ENCODE measurements at places on chromosomes 13 and 19. TPM values are rescaled to one million over a fixed set of nuclear protein-coding genes. Genes with fewer than 3 reads are reported as not detected.
A peak's percentile ranks its signal among the peaks of the same experiment; 100 is the strongest.

GRCh38 chr19:16604615-16605014, 23.4 kb downstream of the MED26 start:
- DNase-seq = no peak

DNA sequence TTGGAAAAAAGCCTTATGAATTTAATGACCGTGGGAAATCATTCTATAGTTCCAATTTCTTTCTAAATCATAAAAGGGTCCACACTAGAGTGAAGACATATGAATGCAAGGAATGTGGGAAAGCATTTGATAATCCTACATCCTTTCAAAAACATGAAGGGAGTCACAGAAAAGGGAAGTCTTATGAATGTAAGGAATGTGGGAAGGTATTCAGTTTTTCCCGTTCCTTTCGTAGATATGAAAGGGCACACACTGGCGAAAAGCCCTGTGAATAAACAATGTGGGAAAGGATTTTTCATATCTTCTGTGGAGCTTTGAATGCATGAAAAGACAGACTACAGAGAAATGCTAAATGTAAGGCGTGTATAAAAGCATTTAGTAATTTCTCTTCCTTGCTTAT, 27.0 kb downstream of the ZNF20 start:
- DNase-seq = no peak

DNA sequence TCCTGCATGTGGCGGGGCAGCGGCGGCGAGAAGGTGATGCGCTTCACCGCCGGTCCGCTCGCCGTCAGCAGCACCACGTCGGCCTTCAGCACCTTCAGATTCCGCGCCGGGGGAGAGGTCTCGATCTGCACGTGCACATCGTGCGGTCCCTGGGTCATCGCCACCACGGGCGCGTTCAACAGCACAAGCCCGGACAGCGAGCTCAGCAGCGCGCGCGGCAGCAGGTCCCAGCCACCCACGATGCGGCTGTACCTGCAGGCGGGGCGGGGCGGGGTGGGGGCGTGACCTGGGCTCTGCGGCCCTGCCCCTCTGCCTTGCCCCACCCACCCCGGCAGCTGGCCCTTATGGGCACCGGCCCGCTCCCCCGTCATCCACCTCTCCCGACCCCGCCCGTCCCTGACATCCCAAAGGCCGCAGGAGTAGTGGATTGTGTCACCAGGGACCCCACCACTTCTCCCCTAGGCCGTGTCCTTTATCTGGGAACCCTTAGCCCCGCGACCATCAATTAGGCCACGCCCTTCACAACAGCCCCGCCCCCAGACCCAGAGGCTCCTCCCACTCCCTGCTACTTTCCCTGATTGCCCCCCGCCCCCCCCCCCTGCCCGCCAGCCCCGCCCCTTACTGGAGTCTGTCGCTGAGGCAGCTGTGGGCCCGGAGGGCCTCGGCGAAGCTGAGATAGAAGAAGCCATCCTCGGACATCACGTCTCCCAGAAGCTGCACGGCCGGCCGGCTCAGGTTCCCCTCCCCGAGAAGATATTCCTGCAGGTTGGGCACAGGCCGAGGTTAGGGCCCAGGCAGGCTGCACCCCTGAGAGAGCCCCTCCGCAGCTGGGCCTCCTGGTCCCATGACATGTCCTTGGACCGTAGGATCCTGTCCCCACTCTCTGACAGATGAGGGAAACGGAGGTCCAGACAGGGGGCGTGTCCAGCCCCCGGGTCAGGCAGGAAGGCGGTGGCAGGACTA, 6.1 kb downstream of the IL4I1 start:
- DNase-seq = no peak

DNA sequence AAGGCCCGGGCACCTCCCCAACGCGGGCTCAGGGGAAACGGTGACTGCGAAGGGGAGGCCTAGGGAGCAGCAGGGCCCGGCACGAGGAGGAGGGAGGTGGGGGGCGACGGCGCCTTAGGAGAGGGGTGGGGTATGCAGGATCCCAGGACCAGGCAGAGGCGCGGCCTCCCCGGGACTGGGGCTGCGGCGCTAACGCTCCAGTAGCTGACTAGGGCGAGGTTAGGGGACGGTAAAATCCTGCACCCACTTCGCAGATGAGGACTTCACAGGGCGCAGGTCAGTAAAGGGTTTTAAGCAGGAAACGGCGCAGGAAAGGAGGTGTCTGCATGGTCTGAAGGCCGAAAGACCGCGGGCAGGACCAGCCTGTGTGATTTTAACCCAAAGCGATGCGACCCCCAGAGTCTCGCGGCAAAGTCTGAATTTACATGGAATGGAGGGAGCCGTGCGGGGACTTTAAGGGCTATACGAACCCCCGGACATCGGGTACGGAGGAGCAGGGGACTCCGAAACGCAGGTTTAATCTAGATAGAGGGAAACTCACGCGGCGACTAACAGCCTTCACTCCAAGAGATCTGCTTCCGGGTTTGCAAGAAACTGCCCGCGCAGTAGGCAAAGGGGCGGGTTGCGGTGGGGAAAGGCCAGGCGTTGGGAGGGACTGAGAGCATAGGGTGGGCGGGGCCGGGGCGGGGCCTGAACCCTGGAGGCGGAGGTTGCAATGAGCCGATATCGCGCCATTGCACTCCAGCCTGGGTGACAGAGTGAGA, at the start of gene ZNF665:
TSS of gene ZNF665 (minus strand) at position 588 of the 764 bp plus-strand sequence. CDS start 10,460 bp downstream, outside the sequence.
- DNase-seq = peak; percentile 81

DNA sequence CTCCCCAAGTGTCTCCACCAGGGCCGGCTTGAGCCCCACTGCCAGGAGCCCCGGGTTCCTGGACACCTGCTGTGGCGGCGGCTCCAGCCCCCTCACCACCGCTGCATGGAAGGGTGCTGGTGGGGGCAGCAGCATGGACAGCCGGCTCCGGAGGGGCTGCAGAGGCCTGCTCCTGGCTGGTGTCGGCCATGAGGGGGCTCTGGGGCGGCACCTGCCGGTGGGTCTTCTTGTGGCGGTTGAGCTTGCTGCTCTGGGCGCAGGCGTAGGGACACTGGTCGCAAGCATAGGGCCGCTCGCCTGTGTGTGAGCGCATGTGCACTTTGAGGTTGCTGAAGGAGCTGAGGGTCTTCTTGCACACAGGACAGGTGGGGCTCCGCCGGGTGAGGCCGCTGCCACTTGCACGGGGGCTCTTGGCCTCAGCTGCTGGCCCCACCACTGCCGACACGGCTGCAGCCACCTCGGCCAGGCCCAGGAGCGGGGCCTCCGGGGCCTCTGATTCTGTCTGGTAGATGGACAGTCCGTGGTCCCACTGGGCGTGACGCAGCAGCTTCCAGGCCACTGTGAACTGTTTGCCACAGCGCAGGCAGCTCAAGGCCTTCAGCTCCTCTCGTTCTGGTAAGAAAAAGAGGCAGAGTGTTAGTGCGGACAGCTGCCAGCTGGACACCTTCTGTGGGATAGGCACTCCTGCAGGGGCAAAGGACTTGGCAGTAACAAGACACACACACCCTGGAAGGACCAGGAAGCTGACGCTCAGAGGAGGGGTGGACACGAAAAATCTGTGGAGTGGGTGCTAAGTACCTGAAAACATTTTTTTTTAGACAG, 4.1 kb downstream of the ZNF296 start:
- DNase-seq = no peak

- DNase-seq = no peak
Observed at GRCh38 chr13:49441846-49442245, 2.0 kb downstream of the CAB39L start.

Gene ZNF813
- 5.8 TPM for polyA plus RNA-seq

Gene KLF2
- 42.2 TPM for polyA plus RNA-seq

Gene ZNF43
- 37.2 TPM for polyA plus RNA-seq

Gene HIPK4
- polyA plus RNA-seq = 0.27 TPM
